ENCODE measurements at places on chromosomes 6 and 20.

DNA sequence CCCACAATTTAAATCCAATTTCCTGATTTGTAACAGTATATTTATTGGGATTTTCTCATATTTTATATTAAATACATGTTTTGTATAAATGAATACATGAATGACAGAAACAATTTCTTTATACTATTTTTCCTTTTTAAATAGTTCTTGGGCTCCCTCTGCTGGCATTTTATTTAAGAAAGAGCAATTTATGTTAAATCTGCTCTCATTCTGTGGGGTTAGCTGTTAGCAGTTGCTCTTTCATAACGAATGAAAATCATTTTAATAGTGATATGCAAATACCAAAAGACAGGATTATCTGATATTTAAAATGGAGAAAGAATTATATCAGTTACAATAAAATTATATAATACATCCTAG is 118.3 kb downstream of the RALGAPA2 start:
- DNase-seq = peak; percentile 4

- no peak for DNase-seq
Observed at GRCh38 chr20:8631271-8631670, 437.6 kb upstream of the PLCB4 start.

GRCh38 chr6:128346569-128346968 is 173.8 kb downstream of the PTPRK start:
- no peak for DNase-seq

DNA sequence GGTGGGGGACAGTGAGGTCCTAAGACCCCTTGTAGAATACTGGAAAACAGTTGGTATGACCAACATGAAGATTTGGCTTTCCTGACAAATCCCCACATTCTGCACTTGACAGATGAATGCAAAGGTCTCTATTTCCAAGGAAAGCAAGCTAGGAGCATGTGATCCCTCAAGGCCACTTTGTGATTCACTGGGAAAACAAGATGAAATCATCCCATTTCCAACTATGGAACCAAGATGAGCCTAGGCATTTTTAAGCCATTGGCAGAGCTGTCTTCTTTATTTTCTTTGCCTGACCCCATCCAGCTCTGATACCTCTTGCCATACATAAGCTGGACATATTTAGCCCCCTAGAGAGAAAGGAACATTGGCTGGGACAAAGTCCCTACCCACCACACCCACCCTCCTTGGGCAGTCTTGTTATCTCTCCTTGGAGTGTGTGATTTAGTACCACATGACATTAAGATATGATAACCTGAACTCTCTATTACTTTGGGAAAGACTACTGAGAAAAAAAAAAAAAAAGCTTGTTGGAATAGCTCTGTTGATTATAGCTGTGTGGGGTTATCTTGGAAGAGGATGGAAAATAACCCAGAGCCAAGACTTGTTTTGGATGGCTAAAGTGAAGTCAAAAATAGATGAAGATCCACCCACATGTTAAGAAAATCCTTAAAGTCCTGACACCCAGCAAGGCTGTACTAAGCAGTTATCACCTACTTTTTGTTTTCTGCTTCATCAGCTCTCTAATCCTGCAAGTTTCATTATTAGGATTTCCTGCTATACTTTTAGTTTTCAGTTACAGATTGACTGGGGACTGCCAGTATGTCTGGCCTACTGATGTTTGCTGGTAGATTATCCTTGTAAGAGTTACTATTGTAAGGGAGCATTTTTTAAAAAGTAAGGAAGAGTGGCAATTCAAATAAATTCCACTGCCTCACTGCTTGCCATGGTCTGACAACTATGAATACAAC is 90.1 kb upstream of the PREP start:
- peak; percentile 44 for DNase-seq

DNA sequence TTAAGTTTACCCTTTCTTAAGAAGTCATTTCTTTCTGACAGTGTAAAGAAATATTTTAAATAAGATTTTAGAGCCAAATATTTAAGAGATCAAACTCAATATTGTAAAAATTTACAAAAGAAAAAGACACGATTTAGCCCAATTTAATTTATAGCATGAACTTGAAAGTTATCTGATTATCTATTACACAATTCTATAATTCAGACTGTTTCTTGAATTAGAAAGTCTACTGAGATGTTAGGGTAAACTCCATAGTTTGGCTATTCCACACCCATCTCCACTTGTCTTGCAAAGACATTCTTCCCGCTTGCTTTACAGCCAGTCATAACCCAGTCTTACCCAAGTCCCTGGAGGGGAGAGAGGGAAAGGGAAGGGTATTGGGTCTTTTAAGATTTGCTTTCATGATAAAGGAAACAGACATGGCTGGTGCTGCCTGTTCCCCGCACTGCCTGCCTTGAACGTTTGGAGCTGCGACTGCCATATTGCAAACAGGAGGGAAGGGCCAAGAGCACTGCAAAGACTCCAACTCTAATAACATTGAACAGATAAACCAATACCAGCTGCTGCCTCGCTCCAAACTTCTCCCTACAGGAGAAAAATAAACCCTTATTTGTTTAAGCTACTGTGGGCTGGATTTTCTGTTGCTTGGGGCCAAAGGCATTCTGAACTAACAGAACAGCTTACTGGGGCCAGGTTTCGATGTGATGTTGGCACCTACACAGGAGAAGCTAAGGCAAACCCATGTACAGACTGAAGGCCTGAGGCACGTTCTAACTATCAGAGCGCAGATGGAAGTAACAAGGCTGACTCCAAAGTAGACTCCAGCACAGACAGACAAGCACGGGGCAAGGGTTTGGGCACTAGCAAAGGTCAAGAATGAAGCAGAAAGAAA is 552.3 kb upstream of the JARID2 start:
- no peak for DNase-seq

DNA sequence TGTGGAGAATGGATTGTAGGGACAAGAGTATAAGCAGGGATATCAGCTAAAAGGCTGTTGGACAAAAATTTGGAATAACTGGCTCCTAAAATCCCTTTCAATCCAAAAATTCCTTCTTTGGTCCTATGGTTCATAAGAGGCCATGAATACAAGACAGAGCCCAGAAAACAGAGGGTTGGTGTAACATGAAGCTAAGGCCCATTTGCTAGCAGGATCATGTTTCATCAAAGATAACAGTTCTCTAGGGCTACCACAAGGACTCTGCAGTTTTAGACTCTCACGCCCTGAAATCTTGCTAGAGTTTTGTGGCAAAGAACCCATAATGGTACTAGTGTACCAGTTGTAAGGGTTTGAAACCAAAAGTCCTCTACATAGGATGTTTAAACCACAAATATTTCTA is 327.8 kb upstream of the TBX18 start:
- DNase-seq = no peak

GRCh38 chr6:44742201-44742600 is 354.7 kb downstream of the CDC5L start:
- no peak for DNase-seq

DNA sequence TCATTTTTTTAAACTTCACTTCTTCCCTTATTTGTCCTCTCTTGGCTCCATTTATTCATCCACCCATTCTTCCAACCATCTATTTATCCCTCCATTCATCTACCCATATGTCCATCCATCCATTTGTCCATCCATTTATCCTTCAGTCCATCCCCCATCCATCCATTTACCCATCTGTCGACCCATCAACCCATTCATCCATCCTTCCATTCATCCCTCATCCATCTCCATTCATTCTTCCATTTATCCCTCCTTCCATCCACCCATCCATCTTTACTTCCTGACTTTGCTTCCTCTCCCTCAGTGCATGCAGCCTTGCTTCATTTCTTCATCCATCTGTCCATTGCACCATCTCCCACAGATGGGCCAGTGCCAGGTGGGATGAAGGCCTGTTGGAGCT is 1.8 kb downstream of the CST11 start:
- no peak for DNase-seq

DNA sequence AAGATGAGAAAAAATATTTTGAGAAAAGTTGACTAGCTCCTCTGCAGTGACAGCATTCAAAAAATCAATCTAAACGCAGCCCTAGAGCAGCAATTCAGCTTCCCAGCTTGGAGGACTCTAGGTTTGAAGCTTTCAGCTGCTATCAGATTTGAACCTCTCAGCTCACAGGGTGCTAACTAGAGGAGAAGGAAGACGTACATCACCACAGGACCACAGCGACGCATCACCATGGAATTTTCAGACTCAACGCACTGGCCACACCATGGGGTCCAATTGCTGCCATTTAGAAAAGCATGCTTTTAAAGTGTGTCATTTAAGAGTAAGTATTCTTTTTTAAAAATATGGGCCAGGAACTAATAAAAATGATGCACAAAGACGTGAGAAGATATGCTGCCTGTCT is 45.0 kb upstream of the FUCA2 start:
- no peak for DNase-seq

DNA sequence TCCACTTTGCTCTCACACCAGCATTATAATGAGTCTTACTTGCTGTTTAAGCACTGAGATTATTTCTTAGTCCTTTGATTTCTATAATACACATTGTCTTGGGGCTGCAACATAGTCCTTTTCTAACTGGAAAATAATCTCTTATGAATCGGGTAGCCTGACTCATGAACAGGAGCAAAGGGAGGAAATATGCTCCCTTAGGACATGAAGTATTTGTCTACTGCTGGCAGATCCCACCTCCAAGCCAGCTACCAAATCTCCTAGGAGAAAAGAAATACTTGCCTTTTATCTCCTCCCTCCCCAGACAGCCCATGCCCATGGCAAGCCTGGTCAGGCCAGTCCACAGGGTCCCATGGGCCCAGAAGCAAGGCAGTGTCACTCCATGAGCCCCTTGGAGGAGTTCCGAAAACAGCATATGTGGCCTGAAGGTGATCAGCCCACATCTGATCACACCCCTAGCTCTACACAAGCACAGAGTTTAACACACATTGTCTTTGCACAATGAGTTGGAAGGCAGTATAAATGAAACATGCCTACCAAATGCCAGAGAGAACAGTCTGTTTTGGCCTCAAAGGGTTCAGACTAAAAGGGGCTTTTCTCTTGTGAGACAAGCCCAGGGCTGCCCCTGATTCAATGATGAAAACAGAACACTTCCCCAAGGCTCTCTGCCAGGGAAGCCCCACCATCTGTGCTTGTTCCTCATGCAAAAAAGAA is 37.1 kb upstream of the SLC4A11 start:
- no peak for DNase-seq

- no peak for DNase-seq
Observed at GRCh38 chr6:36793296-36793912, 45.8 kb downstream of the CPNE5 start.

DNA sequence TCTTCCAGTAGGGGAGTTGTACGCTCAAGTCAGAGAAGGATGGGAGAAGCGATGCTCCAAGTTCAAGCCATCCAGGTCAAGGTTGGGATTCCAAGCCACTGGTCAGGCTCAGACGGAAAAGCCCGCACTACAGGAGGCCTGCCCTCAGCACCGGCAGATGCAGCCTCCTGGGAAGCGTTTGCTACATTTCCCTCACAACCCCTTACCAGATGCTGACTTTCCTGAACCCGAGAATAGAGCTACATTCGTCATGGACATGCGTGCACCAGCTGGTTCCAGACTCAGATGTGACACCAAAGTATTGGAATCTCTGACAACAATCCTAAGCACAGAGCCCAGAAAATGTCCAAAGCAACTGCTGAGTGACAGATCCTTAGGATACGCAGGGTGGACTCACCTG is 174.8 kb downstream of the SASH1 start:
- DNase-seq = no peak

GRCh38 chr6:136791296-136792094 is 782 bp downstream of the MAP3K5 start:
- DNase-seq = peak; percentile 83

- DNase-seq = no peak
Observed at GRCh38 chr6:116215414-116215813, 38.5 kb downstream of the TSPYL4 start.

DNA sequence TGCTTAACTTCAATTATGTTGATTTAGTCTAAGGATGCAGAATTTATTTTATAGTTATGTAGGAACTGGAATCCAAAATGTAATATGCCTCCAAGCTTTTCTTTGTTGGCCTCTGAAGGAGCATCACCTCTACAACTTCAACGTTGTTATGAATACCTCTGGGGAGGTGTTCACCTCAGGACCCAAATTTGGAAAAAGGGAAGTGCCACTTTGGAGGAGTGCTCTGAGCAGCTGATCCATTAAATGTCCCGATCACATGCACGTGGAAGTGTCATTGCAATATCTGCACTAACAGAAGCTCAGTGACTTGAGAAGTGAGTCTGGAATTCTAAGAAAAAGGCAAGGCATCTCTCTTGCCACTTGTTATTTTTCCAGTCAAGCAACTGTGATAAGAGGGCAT is 22.2 kb upstream of the SLC17A3 start:
- DNase-seq = no peak

GRCh38 chr6:110183292-110183885 is 3.2 kb downstream of the CDC40 start:
- no peak for DNase-seq

DNA sequence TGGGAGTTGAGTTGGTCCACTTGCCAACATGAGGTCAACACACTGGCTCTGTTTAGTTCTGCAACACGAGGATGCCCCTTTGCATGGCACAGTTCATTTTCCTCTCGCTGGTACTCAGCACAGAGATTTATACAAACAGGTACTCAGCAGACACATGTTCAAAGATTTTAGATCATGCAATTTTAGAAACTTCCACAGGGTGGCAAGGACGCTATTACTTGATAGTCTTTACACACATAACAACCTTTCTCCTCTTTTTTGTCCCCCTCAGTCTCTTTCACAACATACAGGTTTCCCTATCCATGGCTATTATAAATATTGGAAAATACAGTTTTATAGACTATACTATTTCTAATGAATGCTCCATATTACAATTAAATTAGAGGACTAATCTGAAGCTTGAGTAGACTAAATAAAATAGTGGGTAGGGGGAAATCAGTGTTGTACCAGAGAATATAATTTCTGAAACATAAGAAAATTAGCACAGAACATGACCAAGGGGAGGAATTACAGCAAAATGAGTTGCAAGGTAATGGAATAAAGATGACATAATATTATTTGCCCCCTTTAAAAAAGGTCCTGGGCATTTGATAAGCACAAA is 331.8 kb upstream of the BTBD3 start:
- no peak for DNase-seq

DNA sequence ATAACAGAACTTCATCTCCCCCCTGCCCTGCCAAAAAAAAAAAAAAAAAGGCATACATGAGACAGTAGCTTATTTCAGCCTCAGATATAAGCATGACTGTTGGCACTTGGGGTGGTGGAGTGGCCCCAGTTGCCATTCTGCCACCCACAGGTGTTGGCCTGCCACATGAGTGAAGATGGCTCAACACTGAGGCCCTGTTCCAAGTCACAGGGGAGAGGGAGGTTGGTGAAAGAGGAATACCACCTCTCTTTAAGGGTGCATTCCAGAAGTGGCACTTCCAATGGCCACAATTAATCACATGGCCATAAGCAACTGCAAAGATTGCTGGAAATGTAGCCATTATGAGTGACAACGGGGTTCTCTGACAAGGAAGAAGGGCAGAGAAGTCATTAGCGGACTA is 61.9 kb upstream of the JARID2 start:
- DNase-seq = no peak

GRCh38 chr20:45976086-45976485 is 4.1 kb upstream of the ZNF335 start:
- DNase-seq = no peak

- DNase-seq = peak; percentile 74
Observed at GRCh38 chr20:49823152-49823847, 10.7 kb downstream of the SLC9A8 start.

Data from small intestine (tissue), 16 donors.